ENCODE measurements at places on chromosomes 5 and 9. TPM values are rescaled to one million over a fixed set of nuclear protein-coding genes. Genes with fewer than 3 reads are reported as not detected.

- no peak for DNase-seq
These were observed 55.8 kb downstream of the ENTREP1 start for GRCh38 chr9:69380811-69381210.

- no peak for DNase-seq
These were observed 41.0 kb upstream of the SEMA4D start for GRCh38 chr9:89538871-89539270.

GRCh38 chr5:112914584-112914983 is 7.4 kb downstream of the REEP5 start:
- no peak for DNase-seq

- no peak for DNase-seq
These were observed 105.5 kb downstream of the SMIM23 start for GRCh38 chr5:171891150-171891549.

KIF4B gene
- polyA plus RNA-seq = not detected

All from adrenal gland (tissue), 19 donors.